ENCODE measurements at places on chromosomes 6 and 20.

DNA sequence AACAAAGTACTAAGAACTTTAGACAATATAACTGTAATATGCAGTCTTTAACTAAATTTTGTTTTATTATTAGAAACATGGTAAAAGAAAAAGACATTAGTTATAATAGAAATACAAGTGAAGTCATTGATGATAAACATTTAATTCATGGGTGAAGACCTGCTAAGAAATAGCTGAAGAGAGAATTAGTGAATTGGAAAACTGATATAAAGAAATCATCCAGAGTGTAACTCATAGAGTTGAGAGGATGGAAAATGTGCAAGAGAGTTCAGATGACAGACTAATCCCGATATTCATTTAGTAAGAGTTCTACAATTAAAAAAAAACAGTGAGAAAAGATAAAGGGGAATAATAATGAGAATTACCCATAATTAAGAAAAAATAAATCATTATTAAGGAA is 220.7 kb upstream of the THBS2 start:
- DNase-seq: no peak

GRCh38 chr20:50915424-50915823 is 15.8 kb downstream of the ADNP start:
- DNase-seq: no peak

GRCh38 chr20:62226707-62227590 is 6.9 kb upstream of the HRH3 start:
- no peak for DNase-seq

- DNase-seq: no peak
Observed at GRCh38 chr6:167720456-167721285, 106.0 kb upstream of the AFDN start.

DNA sequence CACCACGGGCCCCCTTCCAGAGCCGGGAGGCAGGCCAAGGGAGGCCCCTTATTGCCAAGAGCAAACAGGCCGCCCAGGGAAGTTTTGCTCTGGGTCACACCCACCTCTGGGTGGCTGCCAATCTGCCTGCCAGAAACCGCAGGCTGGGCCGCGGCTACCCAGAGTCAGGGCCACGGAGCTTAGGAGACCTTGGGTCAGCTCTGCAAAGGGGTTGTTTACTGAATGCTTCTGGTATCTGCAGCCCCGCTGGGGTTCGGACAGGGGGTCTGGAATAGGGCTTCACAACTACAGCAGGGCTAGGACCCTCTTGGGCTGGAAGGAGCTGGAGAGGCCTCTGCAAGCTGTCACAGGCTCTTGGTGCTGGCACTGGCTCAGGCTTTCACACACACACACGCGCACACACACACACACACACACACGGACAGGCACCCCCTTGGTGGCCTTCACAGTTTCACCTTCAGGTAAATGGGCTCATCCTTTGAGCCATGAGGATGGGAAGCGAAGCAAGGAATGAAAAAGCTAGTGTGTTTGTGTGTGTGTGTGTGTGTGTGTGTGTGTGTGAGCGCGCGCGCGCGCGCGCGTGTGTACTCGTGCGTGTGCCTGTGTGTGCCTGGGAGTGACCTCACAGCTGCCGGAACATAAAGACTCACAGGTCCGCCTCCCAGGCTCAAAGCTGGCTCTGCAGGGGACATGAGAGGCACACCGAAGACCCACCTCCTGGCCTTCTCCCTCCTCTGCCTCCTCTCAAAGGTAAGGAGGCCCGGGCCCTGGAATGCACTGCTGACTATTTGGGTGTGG is at the start of gene CCN5:
TSS of gene CCN5 (plus strand) at position 669 of the 798 bp plus-strand sequence. CDS start at position 691, 22 bp downstream.
- no peak for DNase-seq

Measured in stimulated activated CD4-positive, alpha-beta T cell treated with anti-CD3 and anti-CD28 coated beads, Interleukin-4, amount 100 ng/mL, for 4 hours (primary cell).